GM13976 (cell line): ENCODE measurements at places on chromosomes 7 and 10.

DNA sequence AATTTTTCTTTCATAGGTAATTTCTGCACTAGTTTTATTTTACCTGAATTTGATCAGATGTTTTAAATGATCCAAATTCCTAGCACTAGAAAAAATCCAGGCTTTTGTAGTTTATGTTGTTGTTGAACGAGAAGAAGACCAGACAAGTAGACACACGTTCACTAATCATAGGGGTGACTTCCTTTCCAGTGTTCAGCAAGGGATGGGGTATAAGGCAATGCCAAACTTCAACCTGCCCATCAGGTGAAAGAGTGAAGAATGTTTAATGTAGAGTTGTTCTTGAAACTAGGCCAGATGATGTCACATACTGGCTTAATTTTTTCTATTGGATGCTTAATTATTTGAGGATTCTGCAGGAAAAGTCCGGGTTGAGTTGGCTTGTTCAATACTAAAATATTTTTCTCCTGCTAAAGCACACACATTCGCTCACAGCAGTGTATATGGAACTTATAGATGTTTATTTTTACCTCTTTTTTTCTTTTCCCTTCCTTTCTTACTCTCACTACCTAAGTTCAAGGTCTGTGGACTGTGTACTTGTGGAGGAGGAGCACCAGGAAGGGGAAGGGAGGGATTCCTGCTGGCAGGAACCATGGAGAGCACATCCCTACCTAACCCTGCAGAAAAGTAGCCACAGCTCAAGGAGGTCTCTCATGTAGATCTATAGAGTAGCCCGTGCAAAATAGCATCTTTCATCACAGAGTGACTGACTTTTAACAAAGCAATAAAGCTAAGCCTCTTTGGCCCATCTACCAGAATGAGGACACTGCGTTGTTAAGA, 23.1 kb upstream of the AKR1E2 start:
- DNase-seq, result no peak

GRCh38 chr7:138350701-138351357, 109.2 kb upstream of the TRIM24 start:
- no peak for DNase-seq

- DNase-seq, result no peak
These were observed 191.7 kb downstream of the RELN start for GRCh38 chr7:103797647-103798307.

- no peak for DNase-seq
These were observed 77.1 kb downstream of the RAB18 start for GRCh38 chr10:27581225-27581624.

DNA sequence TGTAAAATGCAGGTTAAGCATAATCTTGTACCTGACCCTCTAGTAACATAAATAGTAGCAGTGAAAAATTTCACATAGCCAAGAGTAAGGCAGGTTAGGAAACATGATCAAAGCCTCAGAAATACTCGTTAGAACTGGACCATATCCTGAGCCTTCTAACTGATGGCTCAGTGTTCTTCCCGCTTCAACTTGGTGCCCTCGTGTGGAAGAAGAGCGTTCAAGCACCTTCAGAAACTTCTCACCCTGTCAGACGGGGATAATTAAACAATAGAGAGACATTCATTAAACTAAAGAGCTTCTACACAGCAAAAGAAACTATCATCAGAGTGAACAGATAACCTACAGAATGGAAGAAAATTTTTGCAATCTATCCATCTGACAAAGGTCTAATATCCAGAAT, 124.5 kb downstream of the MYOF start:
- peak; percentile 44 for DNase-seq

- DNase-seq, result no peak
These were observed 590.5 kb downstream of the PARD3 start for GRCh38 chr10:34224639-34225038.
